ENCODE measurements at places on chromosomes 7 and 10. TPM values are rescaled to one million over a fixed set of nuclear protein-coding genes. Genes with fewer than 3 reads are reported as not detected.

NPSR1 gene
- not detected for polyA plus RNA-seq

ZNF804B gene
- 0.23 TPM for polyA plus RNA-seq

EPO gene
- not detected for polyA plus RNA-seq

DNA sequence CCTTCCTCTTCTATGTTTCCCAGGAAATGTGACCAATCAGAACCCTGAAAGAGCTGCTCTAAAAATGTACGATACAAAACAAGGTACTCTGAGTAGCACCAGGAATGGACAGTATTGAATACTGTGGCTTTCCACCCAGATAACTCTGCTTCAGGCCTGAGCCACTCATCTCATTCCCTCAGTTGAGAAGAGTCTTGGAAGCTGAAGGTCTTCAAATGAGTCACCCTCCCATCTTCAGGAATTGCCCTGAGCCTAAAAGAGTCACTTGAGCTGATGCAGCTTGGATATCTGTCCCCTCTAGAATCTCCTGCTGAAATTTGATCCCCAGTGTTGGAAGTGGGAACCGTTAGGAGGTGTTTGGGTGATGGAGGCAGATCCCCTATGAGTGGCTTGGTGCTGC is 210.4 kb downstream of the DGKI start:
- DNase-seq: no peak

- DNase-seq: no peak
Observed at GRCh38 chr7:46606761-46607160, 685.7 kb upstream of the IGFBP3 start.

DNA sequence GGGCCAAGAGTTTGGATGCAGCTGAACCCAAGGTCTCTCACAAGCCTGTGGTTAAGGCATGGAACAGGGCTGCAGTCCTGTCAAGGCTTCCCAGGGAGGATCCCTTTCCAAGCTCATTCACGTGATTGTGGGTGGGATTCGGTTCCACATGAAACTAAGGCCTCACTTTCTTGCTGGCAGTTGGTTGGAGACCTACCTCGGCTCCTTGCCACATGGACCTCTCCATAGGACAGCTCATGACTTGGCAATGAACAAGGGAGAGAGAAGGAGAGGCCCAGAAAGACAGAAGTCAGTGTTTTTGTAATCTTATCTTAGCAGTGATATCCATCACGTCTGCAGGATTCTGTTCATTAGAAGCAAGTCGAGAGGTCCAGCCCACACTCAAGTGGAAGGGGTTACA is 583.8 kb downstream of the LRMDA start:
- DNase-seq: no peak

- no peak for DNase-seq
Observed at GRCh38 chr7:151142686-151143040, 24.8 kb downstream of the GBX1 start.

DNA sequence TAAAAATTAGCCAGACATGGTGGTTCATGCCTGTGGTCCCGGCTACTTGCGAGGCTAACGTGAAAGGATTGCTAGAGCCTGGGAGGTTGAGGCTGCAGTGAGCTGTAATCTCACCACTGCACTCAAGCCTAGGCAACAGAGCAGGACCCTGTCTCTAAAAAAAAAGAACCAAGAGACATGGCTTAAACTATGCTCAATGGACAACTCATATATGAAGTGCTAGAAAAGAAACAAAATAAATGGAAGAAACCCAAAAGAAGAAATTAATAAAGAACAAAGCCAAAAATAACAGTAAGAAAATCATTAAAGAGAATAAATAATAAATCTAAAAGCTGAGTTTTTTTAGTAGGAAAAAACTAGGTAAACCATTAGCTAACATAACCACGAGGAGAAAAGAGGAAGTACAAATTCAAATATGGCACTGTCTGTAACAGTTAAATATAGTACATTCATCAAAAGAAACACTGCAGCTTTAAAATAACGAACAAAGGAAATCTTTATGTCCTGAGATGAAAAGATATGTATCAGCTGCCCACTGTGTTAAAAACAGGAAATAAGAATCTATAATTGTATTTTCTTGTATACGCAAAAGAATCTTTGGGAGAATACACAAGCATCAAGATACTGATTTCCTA is 48.7 kb downstream of the UPF2 start:
- DNase-seq: no peak

ABCC2 gene
- 10.0 TPM for polyA plus RNA-seq

DNA sequence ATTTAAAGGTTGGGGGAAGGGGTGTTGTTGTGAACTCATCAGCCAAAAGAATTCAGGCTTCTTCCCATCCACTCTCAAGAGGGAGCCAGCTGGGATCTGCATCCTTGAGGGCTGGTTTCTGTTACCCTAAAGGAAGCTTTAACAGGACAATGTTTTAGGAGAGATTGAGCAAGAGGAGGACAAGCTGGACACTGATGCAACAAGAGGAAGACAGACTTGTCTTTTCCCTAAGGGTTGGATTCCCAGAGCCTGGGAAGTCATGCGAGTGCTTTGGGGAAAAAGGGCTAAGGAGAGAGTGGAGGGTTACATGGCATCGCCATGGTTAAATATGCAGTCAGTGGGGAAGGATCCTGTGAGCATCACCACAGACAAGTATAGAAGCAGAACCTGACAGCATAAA is 47.6 kb upstream of the PDE1C start:
- no peak for DNase-seq

Measured in left renal pelvis (tissue), 4 donors.